Bronchus fibroblast of lung (primary cell): ENCODE measurements at places on chromosomes 16 and 17. TPM values are rescaled to one million over a fixed set of nuclear protein-coding genes. Genes with fewer than 3 reads are reported as not detected.

PPL gene
- total RNA-seq: 4.8 and 6.9 TPM in 2 replicates

CD300A gene
- not detected in 2 replicates for total RNA-seq

BICDL2 gene
- not detected in 2 replicates for total RNA-seq

HAGHL gene
- total RNA-seq: 13.1 and 14.0 TPM in 2 replicates

NPIPB9 gene
- not detected in 2 replicates for total RNA-seq

CACNG5 gene
- total RNA-seq: 0.17 TPM in 1 of 2 replicates, not detected in the other

MYO1C gene
- total RNA-seq: 105 and 110 TPM in 2 replicates

TNRC6A gene
- 23.0 and 26.5 TPM in 2 replicates for total RNA-seq

ASGR1 gene
- 0.34 and 1.2 TPM in 2 replicates for total RNA-seq

PLD2 gene
- 12.1 and 14.3 TPM in 2 replicates for total RNA-seq

CCL7 gene
- not detected in 2 replicates for total RNA-seq

SPIRE2 gene
- 0.50 and 1.9 TPM in 2 replicates for total RNA-seq

KRT24 gene
- total RNA-seq: not detected in 2 replicates

CRHR1 gene
- total RNA-seq: not detected in 2 replicates

PIGS gene
- total RNA-seq: 69.6 and 72.1 TPM in 2 replicates

CD300LG gene
- not detected in 2 replicates for total RNA-seq

PYDC1 gene
- not detected in 2 replicates for total RNA-seq
